Chondrocyte (in vitro differentiated cells): ENCODE measurements at places on chromosomes 12 and 14. TPM values are rescaled to one million over a fixed set of nuclear protein-coding genes. Genes with fewer than 3 reads are reported as not detected.

The GARIN6 gene
- not detected in 3 replicates for total RNA-seq

The DTX1 gene
- not detected in 3 replicates for total RNA-seq

The KRT78 gene
- total RNA-seq, result not detected in 3 replicates

The MED13L gene
- 154 to 211 TPM (median 162 TPM) in 3 replicates for total RNA-seq

The FOXN4 gene
- total RNA-seq, result not detected in 3 replicates

The ENDOU gene
- total RNA-seq, result not detected in 3 replicates

DNA sequence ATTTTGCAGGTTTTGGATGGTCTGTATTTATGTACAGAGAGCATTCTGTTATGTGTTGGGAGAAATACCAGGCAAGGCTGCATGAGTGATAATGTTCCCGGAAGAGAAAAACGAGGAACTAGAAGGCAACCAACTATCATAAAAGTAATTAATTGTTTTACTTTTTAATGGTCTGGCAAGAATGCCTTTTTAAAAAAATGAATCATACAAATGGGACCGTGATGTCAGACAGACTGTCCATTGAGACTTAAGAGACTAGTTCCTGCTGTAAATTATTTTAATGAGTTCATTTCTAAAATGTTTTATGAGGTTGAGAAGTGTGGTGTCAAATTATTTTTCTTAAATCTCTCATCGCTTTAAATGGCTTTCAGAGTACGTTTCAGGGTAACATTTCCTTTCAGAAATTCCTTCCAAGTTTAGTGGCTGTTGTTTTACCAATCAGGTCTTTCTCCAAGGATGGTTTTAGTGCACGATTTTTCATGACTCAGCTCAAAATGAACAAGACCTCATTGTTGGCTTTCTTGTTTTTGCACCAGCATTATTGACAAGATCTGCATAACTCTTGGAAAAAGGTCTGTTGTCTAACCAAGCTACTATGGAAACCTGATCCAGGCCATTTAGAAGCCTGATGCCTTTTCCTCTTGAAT lies 86.1 kb upstream of the ARHGAP5 start:
- no peak for DNase-seq

- DNase-seq, result no peak
Measured at GRCh38 chr12:2779281-2779680, 15.5 kb upstream of the FKBP4 start.

- DNase-seq, result no peak
Measured at GRCh38 chr14:77910506-77910905, 110.6 kb downstream of the ADCK1 start.

- peak; percentile 79 for DNase-seq
Measured at GRCh38 chr14:92637228-92637627, 111.2 kb downstream of the LGMN start.

DNA sequence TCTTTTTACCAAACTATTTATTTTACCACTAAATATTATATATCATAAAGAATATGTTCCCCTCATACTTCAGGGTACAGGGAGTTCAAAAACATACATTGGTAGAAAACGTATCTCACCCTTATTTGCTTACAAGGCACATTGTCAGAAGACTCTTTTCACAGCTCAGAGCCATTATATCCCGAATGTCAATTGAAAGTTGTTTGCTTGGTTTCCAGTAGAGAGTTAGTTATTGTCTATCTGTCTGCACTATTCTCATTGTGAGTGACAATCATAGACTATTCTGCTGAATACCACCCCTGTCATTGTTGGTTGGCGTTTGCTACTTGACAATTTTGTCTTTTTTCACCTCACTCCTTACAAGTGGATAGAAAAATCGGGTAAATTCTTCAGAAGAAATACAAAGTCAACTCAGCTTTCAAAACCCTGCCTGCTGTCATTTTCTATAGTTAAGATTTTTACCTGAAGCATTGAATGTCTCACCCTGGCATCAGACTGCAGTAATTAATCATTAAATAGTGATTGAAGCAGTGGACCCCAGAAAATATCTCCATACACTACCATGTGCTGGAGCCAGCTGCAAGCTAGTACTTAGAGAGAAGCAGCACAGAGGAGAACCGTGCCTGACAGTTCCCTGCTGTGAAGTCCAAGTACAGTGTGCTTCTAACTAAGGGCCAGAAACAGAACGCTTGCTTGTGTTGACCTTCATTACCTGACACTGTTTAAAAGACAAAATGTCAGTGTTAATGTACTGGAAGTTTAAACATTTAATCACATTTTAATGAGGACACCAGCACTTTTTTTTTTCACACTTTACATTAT lies 510.6 kb downstream of the RERGL start:
- DNase-seq, result no peak

GRCh38 chr14:60964904-60965303 lies 16.0 kb downstream of the TRMT5 start:
- DNase-seq, result no peak

DNA sequence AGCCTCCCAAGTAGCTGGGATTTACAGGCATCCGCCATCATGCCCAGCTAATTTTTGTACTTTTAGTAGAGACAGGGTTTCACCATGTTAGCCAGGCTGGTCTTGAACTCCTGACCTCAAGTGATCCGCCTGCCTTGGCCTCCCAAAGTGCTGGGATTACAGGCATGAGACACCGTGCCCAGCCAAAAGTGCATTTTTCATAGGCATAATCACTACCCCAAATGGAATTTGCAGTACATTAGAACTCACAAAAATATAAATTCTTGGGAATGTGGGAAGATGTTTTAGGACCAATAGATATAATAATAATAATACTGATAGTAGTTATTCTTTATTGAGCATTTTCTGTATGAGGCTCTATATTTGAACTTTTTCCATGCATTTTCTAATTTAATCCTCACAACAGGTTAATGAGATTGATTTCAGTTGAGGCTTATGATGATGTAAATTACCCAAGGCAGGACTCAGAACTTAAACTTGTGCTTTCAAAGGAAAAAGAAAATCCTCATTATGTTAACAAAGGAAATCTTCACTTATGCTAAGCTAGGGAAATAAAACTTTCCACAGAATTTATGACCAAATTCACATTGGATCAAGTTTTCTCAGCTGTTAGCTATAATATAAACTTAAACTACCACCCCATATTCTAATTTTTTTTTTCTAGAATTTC lies 121.6 kb downstream of the SRGAP1 start:
- DNase-seq, result no peak

DNA sequence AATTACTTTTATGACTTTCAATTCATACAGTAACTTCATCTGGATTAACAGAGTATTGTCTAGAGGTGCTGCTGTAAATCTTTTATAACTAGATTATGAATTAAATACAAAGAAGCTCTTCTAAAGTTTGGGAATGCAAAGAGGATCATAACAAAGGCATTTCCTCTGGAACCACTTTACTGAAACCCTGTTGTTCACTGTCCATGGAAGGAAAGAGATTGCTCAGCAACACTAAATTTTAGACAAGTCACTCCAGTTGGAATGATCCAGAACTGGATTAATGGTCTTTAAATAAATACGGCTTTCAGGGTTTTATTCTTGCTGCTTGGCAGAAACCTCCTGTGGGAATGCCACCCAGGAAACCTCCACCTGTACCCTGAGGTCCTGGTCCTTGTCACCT lies 250.6 kb downstream of the KSR2 start:
- DNase-seq, result no peak

GRCh38 chr12:97538705-97539104 lies 76.1 kb downstream of the RMST start:
- DNase-seq, result no peak

GRCh38 chr12:120235369-120236323 lies 29.9 kb downstream of the PXN start:
- DNase-seq, result no peak

GRCh38 chr14:50649691-50650090 lies 18.4 kb downstream of the SAV1 start:
- DNase-seq, result no peak

GRCh38 chr12:52050116-52050757 lies 1.0 kb upstream of the NR4A1 start:
- no peak for DNase-seq

- DNase-seq, result no peak
Measured at GRCh38 chr14:100874051-100874410, 29.5 kb downstream of the RTL1 start.
